ENCODE measurements at places on chromosomes 4 and X.

DNA sequence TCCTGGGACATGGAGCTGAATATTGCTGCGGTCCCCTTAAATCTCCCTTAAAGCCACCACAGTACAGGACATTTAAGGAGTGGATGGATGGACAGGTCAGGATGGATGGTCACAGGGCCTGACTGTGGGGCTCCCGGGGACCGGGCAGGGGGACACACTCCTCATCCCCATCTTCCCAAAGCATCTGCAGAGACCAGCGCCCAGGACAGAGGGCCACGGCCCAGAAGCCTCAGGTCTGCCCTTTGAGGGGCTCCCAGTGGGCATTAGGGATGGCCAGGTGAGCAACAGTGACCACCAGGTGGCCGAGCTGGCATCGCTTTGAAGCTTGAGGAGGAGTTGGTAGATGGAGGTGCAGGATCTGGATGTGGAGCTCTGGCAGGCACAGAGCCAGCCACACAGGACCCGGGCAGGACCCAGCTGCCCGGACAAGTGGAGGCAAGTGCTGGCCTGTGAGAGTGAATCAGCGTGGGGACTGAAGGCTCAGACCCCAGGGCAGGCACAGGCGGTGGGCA, 51.4 kb downstream of the ABLIM2 start:
- DNase-seq, result no peak

- no peak for DNase-seq
Measured at GRCh38 chr4:56080384-56080783, 131.6 kb downstream of the CEP135 start.

DNA sequence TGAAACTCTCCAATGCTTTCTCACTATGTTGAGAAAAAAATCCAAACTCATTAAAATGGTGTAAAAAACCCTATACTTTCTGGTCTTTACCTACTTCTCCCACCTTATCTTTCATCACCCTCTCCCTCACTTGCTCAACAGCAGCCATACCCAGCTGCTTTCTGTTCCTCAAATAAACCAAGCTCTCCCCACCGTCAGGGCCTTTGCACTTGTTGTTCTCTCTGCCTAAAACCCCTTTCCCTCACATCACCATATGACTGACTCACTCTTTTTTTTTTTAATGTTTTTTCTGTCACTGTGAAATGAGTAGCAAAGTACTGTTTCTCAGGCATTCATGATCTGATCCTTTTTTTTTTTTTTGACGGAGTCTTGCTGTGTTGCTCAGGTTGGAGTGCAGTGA, 122.3 kb upstream of the TMEM164 start:
- no peak for DNase-seq

GRCh38 chr4:176440698-176441097, 120.9 kb downstream of the SPCS3 start:
- DNase-seq, result no peak

DNA sequence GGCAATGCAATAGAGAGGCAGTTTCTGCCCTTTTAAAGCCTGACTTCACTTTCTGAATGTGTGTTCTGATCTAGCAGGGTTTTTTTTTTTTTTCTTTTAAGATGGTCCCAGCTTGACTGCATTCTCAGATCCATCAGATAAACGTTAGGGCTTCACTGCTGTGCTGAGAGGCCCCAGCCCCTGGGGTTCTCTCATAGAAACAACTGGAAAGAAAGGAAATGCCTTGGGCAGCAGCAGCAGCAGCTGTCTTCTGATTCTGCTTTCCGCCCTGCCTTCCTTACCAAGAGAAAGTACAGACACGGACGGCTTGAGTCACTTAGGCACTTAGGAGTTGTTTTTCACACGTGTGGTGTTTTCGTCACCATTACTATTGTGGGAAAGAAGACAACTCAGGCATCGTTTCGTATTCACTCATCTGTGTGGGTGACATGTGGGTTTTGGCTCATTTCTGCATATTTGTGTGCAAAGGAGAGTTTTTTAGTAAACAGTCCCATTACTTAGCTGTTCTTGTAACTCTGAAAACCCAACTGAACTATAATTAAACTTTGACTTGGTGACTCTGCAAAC, 172.0 kb downstream of the PTTG2 start:
- DNase-seq, result peak; percentile 39

- no peak for DNase-seq
Measured at GRCh38 chr4:185945906-185946305, 123.0 kb upstream of the TLR3 start.

GRCh38 chr4:187606581-187606980, 389.0 kb upstream of the ZFP42 start:
- DNase-seq, result no peak

DNA sequence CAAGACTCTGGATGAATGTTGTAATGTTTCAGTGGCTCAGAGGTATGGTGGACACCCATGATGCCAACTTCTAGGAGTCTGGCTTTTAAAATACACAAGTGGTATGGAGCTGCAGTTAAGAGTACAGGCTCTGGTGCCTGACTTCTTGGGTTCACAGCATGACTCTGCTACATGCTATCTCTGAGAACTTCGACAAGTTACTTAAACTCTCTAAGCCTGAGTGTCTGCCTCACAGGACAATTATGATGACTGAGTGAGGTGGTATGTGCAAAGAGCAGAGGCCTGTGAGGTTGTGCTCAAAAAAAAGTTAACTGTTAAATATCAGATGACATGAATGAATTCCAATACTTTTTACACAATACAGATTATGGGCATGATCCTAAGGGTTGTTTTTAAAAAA, 90.9 kb upstream of the SRD5A3 start:
- no peak for DNase-seq

- no peak for DNase-seq
Measured at GRCh38 chrX:105565856-105566255, 256.5 kb upstream of the NRK start.

DNA sequence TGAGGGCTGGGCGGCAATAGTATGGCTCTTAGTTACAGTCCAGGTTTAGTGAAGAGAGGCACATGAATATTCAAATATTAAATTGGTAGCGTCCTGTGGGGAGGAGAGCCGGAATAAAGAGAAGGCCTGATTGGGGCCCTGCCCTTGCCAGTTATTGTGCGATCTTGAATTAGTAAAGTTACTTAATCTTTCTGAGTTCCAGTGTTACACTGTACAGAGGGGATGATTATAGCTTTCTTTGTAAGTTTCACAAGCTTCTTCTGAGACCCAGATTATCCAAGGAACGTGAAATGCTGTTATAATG, 1.2 kb downstream of the METAP1 start:
- DNase-seq, result no peak

GRCh38 chr4:88757067-88757466, 59.4 kb upstream of the NAP1L5 start:
- no peak for DNase-seq

DNA sequence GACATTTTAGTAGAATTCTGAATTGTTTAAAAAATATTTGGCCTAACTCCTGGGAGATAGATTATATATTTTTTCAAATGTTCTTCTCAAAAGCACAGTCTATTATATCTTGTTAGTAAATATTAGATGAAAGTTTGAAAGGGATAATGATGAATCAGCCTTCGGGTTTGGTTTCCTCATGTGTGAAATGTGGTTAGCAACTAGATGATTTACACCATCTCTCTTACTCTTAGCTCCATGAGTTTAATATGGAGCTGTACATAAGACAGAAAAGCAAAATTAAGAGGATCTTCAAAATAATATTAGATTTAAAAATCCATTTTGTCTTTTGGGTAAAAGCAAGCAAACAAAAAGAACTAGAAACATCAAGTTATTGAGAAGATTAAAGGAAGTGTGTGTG, 120.8 kb upstream of the SFRP2 start:
- DNase-seq, result no peak

DNA sequence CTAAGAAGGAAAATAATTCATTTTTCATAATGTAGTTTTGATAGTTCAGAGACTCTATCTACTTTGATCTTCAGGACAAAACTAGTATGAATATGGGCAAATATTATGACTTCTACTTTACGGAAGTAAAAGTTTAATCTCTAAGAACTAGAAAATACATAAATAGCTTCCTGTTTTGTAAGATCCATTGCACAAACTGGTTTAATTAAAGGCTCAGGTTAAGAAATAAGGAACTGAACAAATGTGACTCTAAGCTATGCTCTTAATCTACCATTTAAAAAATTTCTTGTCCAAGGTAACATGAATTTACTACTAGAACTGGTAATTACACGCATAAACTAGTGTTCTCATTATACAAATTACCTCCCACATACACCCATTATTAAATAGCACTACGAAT, 360.6 kb downstream of the INPP4B start:
- DNase-seq, result no peak

DNA sequence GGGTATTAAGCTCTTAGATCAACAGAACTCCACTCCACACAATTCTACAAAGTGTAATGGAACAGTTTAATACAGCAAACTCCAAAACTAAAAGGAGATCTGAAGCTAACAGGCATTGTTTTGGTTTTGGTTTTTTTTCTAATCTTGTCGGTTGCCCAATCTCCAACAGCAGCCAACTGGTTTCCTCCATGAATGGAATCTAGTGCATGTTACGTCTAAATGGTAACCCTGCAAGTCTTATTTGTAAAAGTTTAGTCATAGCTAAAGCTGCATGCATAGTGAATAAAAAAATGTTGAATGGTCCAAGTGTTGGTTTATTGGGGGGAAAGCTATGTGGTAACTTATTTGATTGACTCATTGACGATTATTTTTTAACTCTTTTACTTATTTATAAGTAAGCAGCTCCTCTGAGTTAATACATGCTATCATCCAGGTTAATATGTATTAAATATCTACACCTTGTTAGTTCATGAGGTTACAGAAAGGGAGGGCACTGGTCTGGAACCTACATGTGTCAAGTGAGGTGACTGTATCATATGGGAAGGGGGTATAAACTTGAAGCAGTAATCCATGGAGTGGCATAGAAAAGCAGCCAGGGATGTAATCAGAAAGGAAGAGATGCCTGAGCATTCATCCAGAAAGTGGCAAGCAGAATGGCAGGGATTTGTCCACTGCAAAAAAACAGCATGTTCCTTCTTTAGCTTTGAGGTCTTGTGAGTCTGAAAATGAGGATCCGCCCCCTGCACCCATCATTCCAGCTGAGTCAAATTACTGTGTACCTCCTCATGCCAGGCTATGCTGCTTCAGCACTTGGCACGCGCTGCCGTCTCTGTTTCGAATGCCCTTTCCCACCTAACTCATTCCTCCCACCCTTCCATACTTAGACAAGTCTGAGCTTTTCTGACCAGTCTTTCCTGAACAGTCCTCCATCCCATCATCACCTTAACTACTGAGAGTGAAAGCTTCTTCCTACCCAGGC, 81.7 kb downstream of the PDGFC start:
- no peak for DNase-seq

GRCh38 chr4:102390438-102390837, 45.2 kb upstream of the SLC39A8 start:
- DNase-seq, result no peak

- DNase-seq, result no peak
Measured at GRCh38 chr4:39047681-39048080, 14.4 kb upstream of the KLHL5 start.

DNA sequence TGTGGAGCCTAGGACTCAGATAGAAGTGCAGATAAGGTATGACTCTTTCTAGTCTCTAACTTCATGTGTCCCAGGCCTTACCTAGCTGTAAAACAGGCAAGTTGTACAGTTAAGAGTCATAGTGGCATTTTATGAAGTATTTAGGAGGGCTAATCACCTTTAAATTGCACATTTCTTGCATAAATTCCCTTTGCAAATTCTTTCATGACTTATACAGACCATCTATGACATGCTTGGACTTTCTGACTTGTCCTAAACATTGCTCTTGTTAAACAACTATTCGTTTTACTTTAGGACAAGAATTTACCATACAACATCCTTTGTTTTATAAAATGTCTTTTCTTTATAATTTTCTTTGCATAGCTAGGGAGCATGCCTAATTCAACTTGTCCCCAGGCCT, 7.8 kb upstream of the RRAGB start:
- DNase-seq, result no peak

DNA sequence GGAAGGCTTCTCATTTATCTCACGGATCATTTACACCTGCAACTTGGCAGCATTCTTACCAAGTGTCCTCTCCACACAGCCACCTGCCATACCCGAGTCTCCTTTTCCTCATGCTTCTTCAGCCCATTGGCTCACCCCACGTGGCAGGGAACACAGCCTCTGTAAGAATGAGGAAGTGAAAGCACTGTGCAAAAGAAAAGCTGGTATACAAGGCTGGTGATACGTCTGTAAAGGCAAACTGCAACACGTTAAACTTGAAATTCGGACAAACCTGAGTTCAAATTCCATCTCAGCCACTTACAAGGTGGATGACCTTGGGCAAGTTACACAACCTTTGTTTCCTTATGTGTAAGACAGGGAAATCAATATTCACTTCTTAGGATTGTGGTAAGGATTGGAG, 164.0 kb upstream of the RASGEF1B start:
- DNase-seq, result no peak
